ENCODE measurements at places on chromosomes 6 and 20.

DNA sequence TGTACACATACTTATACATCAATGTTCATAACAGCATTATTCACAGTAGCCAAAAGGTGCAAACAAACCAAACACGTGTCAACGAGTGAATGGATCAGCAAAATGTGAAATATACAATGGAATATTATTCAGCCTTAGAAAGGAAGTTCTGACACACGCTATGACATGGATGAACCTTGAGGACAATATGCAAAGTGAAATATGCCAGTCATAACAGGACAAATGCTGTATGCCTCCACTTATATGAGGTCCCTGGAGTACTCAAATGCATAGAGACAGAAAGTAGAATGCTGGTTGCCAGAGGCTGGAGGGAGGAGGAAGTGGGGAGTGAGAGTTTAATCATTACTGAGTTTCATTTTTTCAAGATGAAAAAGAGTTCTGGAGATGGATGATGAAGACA, 37.8 kb upstream of the IGF2R start:
- DNase-seq = no peak

GRCh38 chr20:51043811-51044210, 20.9 kb upstream of the KCNG1 start:
- no peak for DNase-seq

DNA sequence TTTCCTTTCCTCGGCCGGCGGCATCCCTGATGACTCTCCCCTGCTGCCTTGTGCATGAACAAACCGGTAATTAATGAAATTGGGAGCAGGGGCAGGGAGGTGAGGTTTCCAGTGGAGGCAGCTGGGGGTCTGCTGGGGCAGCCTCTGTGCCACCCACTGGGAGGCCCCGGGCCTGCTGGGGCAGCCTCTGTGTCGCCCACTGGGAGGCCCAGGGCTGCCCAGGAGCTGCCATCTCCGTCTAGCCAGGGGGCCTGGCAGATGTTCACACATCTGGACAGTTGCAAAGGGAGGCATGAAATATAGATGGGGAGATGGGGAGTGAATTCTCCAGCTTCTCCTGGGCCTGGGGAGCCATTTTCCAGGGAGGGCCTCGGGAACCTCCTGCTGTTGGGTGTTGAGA, 33.8 kb downstream of the TOX2 start:
- no peak for DNase-seq

DNA sequence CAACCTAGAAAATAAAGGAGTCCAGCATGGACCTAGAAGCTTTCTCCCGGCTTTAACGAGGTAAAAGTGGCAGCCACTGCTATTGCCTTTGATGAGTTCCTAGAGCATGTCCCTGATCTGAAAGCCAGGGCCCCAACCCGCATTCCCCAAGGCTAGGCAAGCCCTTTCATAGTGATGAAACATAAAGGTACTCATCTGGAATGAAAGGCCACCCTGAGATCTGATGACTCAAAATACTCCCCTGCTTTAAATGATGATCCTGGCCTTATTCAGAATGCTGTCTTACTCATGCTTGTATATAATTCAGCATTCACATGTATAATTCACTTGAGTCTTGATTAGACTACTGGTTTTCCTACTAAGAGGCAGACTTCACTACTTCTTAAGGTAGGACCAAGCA, 21.3 kb downstream of the TTPAL start:
- DNase-seq = no peak

DNA sequence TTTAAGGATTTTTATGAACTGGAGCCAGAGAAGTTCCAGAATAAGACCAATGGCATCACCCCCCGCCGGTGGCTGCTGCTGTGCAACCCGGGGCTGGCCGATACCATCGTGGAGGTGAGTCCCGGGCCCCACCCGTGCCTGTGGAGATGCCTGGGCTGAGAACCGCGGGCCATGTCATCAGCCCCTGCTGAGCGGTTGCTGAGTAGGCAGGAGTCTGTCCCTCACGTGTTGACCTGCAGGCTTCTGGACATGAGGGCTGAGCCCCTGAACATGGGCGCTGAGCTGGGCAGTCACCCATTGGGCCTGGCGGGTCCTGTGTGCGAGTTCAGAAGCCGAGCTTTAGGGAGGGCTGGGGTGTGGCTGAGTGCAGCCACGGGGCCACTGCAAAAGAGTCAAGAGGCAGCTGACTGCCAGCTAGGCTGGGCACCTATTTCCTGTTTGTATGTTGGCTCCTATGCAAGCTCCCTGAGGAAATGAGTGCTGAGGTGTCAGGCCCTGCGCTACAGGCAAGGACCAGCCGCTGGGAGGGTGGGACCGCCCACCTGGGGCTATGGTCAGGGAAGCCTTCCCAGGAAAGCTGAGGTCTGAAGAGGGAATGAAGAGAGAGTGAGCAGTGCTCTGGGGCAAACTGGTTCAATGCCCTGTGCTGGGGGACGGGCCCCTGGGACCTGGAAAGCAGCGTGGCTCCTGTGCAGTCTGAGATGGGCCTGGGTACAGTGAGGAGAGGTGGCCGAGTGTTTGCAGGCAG, 34.3 kb downstream of the PYGB start:
- DNase-seq = no peak

- DNase-seq = no peak
These were observed 60.3 kb downstream of the TRERF1 start for GRCh38 chr6:42391441-42391840.

DNA sequence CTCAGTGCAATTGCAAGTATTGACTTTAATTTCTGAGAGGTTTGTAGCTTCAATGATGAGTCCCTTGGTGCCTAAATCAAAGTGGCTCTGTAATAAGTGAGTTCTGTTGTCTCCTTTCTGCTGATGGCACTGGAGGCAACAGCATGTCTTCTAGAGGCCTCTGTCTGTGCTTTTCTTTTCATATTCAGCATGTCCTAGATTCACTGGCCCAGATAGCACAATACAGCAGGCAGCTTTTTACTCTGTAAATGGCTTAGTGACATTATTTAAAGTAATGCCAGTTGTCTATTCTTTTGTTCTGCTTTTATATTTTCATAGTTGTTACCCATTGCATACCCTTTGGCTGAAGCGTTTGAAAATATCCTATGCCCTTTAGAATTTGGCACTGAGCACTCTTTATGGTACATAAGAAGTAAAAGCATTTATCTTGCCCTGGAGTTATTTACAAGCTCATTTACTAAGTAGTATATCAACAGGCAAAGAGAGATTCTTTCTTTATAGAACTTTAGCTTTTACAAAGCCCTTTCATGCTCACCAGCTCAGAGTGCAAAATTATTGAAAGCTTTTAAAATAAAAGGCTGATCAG, 271.5 kb upstream of the KCNQ5 start:
- no peak for DNase-seq

GRCh38 chr20:15245896-15246295, 908.5 kb upstream of the FLRT3 start:
- no peak for DNase-seq

DNA sequence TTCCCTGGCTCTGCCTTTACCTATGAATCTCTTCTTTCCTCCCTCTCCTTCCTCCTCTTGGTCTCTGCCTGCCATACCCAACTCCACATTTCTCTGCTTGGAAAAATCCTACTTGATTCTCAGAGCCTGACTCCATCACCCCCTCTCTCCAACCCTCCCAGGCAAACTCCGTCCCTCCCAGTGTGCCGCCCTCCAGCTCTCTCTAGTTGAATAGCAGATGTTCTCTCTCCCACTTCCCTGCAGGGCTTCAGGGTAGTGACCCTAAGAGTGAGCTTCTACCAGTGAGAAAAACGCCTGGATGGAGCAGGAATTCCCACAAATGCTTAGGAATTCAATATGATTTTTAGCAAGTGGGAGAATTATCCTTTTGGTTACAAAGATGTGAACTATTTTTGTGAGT, 141.6 kb downstream of the MTHFD1L start:
- no peak for DNase-seq
